Caki2 (cell line): ENCODE measurements at places on chromosomes 7 and 10.

DNA sequence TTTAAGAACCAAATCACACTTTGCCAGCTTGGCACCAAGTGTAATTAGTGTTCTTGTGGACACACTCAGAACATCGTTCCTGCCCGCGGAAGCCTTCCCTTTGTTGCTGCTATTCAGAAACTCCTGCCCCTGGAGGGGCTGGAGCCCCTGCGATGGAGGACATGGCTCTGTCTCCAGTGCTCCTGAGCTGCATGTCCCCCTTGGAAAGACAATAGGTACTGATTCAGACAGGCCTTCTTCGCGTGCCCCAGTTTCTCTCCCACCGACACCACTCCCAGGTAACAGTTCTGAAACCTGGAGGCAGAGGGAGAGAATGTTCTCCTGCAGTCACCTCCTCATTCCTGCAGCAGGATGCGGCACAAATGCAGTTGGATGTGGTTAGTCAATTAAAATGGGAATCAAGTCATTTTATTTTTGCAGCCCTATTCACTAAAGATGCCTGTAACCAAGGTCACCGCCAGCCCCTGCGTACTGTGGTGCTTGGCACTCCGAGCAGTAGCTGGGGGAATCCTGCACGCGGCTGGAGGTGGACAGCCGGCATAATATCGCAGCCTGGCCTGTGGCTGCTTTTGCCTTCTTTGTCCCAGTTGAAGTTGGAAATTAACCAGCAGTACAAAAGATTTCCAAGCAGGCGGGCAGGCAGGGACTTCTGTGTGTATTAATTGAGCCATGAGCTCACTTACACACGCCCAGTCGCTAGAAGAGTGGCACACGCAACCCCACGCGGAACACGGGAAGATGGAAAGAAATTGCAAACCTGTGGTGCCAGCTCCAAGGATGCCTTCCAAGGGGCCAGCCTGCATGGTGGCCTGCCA is 205.7 kb downstream of the EBF3 start:
- DNase-seq: no peak

DNA sequence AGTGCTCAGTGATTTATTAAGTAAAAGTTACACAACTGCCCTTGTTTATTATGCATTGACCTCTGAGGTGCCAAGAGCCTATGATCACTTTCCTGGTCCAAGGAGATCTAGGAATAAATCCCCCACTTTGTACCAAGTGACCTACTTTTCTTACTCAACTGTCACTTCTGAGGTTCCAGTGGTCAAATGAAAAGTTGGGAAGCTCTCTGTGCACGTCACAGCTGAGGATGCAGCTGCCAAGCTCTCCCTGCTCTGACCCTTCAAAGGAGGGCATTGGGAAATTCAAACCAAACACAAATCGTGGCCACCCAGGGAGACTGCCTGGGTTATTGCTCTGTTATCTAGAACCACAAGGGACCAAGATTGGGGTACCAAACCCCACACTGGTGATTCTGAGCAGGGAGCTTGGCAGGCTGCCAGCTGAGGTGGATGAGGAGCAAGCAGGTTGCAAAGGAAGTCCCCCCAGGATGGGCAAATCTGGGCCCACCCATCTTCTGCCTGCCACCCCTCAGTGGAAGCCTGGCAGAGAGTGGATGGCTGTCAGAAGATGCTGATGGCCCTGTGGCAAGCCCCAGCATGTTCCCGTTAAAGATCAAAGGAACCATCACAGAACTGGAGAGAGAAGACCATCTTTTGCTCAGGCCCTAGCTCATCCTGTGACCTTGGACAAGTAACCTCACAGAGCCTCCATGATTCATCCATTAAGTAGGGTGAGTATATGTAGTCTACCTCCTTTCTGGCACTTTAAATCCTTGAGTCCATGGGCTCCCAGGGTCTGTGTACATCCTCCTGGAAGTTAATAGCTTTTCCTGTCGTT is 106.8 kb downstream of the PPP1R3C start:
- DNase-seq: no peak

DNA sequence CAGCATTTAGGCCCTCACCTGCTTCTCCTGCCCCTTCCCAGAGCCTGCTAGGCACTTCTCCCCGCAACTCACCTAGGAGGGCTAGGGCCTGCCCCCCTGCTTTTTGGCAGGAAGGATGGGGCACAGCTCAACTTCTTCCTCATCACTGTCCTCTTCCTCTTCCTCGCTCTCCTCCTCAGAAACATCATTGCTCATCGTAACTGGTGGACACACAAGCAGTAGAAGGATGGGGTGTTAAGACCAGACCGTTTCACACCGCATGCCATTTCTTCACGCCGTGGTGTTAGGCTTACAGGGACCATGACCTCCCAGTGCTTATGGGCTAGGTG is 1.6 kb downstream of the NPM3 start:
- no peak for DNase-seq

GRCh38 chr10:23864631-23865147 is 344.2 kb upstream of the KIAA1217 start:
- no peak for DNase-seq

DNA sequence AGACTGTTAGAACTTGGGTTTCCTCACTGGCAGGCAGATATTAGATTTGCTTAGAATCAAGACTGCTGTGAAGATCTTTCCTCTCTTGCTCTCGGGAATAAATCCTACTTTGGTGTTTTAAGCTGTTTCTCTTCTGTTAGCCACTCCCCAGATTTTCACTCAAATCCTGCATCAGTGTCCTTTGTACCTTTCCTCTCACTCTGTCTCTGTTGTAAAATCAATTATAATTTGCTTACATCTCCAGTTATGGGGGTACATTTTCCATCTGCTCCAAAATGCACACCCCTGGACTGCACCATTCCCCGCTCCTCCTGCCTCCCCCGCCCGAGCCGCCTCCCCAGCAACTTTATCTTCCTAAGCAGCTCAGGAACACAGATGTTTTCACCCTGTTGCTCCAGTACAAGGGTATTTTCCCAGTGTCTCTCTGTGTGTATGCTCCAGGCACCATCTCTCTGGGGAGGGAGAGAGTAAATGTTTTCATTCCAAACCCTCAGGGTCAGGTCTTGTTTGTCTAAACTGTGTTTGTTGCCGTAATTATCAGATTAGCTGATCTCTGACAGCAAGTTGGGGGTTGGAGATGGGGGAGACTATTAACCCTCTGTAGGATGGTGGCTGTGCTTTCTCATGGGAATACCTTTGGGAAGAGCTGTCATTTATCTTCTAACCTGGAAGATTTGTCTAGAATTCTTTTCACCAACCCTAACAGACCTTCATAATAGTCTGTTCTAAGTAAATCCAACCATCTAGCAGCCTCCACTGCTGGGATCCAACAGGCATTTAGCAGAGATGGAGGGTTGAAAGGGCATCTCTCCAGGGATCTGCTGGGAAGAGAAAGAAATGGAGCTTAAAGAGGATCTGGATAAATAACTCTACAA is 20.4 kb upstream of the GOT1 start:
- no peak for DNase-seq

DNA sequence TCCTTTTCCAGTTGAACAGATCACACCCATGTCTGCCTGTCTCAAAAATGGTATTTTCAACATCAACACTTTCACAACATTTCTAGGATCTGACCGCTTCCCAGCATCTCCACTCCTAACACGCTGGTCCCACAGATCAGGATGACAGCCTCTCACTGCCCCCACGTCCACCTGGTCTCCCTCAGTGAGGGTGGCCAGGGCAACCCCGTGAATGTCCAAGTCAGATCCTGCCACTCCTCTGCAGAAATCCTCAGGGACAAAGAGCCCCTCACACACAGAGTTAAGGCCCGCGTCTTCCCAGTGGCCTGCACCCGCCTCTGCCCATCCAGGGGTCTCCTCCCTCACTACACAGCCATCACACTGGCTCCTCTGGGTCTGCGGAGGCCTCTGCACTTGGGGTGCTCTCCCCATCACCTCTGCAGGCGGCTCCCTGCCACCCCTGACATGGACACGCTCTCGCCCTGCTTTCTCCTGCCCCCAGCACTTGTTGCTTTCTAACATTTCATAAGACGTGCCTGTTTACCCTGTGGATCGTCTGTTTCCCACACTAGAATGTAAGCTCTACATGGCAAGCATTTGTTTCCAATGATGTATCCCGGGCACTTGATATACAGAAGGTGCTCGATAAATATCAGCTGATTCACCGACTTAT is 20.0 kb downstream of the GNA12 start:
- no peak for DNase-seq
